ENCODE measurements at places on chromosomes 7 and 10.

- no peak overlapping the region for H3K27ac ChIP-seq
- no peak for DNase-seq
- H3K27me3 ChIP-seq = no peaks in the 10 kb centered on the region
- H3K4me3 ChIP-seq = no peak overlapping the region
Measured at GRCh38 chr10:7260412-7260900, 150.4 kb downstream of the SFMBT2 start.

GRCh38 chr10:86058964-86059363 lies 307.6 kb downstream of the GRID1 start:
- no peak overlapping the region for H3K4me3 ChIP-seq
- DNase-seq = no peak
- H3K27ac ChIP-seq = no peak overlapping the region
- H3K4me1 ChIP-seq = no peaks in the 10 kb centered on the region
- H3K36me3 ChIP-seq = no peaks in the 10 kb centered on the region
- no peaks in the 10 kb centered on the region for H3K27me3 ChIP-seq

GRCh38 chr7:128986609-128987008 lies 48.9 kb downstream of the IRF5 start:
- H3K36me3 ChIP-seq = peaks cover 84% of the 10 kb centered on the region
- no peak overlapping the region for H3K27ac ChIP-seq

GRCh38 chr7:142412551-142413193 lies 154.8 kb upstream of the PRSS58 start:
- peak; percentile 47 for DNase-seq
- no peaks in the 10 kb centered on the region for H3K36me3 ChIP-seq
- H3K27me3 ChIP-seq = no peaks in the 10 kb centered on the region
- peaks cover 5% of the 10 kb centered on the region for H3K4me1 ChIP-seq
- no peak overlapping the region for H3K27ac ChIP-seq
- no peak overlapping the region for H3K4me3 ChIP-seq

DNA sequence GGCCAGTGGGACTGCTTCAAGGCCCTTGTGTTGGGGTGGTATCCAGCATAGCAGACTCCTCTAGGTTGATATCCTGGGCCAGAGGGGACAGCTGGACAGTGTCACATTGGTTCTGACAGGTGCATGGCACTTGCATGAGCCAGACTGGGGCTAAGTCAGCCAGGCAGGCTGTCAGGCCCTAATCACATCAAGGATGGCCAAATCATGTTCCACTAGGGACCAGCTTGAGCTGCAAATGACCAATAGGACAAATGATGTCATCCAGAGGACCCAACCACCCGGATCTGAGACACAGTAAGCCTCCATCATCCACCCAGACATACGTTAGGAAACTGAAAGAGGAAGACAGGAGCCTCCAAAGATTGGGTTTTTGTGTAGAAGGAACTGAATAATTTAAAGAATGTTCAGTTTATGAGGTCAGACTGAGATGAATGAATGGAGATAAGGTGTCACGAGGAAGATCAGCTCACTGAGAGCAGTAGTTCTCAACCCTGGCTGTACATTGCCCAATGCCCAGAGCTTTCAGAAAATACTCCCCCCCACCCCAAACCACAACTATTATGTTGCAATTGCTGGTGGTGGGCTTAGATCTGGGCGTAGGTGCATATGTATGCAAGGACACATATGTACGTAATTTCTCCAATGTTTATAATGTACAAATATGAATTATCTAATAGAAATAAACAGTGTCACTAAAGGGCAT lies 75.2 kb upstream of the INHBA start:
- no peaks in the 10 kb centered on the region for H3K4me1 ChIP-seq
- DNase-seq = peak; percentile 14
- no peaks in the 10 kb centered on the region for H3K36me3 ChIP-seq
- peaks cover 5% of the 10 kb centered on the region for H3K27me3 ChIP-seq
- H3K27ac ChIP-seq = no peak overlapping the region

DNA sequence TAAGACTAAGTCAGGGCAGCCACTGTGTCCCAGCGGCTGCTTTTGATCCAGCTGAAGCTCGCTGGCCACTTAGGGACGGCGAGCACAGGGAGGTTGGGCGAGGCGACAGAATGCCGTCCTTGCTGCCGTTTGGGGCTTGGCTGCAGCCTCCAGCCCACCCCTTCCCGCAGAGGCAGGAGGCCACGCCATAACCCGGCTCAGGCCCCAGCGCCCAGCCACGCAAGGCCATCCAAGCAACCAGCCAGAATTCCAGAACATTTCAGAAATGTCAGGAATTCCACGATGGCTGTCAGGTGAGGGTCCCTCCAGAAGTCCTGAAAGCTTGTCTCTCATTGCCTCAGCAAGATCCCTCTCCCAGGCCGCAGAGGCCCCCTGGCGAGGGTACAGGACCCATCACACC lies 479.1 kb upstream of the FOXK1 start:
- no peaks in the 10 kb centered on the region for H3K27me3 ChIP-seq
- no peaks in the 10 kb centered on the region for H3K4me1 ChIP-seq
- H3K36me3 ChIP-seq = no peaks in the 10 kb centered on the region
- H3K4me3 ChIP-seq = no peak overlapping the region
- DNase-seq = no peak
- H3K27ac ChIP-seq = no peak overlapping the region

- H3K4me3 ChIP-seq = no peak overlapping the region
- DNase-seq = no peak
- H3K36me3 ChIP-seq = no peaks in the 10 kb centered on the region
- peaks cover 31% of the 10 kb centered on the region for H3K4me1 ChIP-seq
- no peak overlapping the region for H3K27ac ChIP-seq
- no peaks in the 10 kb centered on the region for H3K27me3 ChIP-seq
Measured at GRCh38 chr7:17302575-17303142, 4.2 kb downstream of the AHR start.

- H3K36me3 ChIP-seq = no peaks in the 10 kb centered on the region
- H3K27ac ChIP-seq = no peak overlapping the region
- no peaks in the 10 kb centered on the region for H3K4me1 ChIP-seq
- H3K27me3 ChIP-seq = peaks cover 1% of the 10 kb centered on the region
- no peak overlapping the region for H3K4me3 ChIP-seq
Measured at GRCh38 chr7:29102558-29103151, 43.7 kb downstream of the CPVL start.

DNA sequence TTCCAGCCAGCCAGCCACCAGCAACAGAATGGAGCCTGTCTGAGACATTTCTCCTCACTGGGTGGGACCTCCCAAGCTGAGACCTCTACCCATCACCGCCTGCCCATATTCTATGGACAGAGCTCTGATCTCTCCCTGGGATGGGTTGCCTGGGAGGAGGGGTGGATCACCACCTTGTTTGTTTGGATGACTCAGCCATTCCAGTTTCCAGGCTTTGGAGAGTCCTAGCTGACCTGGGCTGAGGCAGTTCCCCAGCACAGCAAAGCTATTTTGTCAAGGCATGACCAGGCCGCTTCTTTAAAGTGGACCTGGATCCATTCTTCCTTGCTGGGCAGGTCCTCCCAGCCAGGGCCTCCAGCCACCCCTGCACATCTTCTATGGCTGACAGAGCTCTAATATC lies 982.3 kb downstream of the DNAJB9 start:
- no peak overlapping the region for H3K4me3 ChIP-seq
- H3K27me3 ChIP-seq = peaks cover 3% of the 10 kb centered on the region
- no peaks in the 10 kb centered on the region for H3K36me3 ChIP-seq
- H3K27ac ChIP-seq = no peak overlapping the region
- DNase-seq = no peak
- no peaks in the 10 kb centered on the region for H3K4me1 ChIP-seq

DNA sequence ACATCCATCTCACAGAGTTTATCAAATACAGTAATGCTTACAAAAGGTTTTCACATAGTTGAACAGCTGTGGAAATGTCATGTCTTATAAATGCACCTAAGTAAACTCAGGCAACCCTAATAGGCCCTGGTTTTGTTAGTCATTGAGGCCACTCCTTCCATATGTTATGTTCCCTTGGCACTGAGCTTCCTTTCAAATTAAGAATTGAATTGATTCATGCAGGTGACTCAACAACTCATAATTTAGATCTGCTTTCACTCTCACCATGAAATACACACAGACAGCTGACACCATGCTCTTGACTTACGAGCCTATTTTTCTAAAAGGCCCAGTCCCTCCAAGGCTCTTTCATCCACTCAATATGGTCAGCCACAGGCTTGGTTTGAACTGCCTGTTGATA lies 476.9 kb downstream of the KCNMA1 start:
- H3K4me1 ChIP-seq = no peaks in the 10 kb centered on the region
- H3K4me3 ChIP-seq = no peak overlapping the region
- H3K27me3 ChIP-seq = peaks cover 3% of the 10 kb centered on the region
- H3K36me3 ChIP-seq = no peaks in the 10 kb centered on the region

- H3K27me3 ChIP-seq = no peaks in the 10 kb centered on the region
- no peaks in the 10 kb centered on the region for H3K4me1 ChIP-seq
- no peak overlapping the region for H3K27ac ChIP-seq
- H3K4me3 ChIP-seq = no peak overlapping the region
- no peak for DNase-seq
Measured at GRCh38 chr10:59098831-59099452, 77.5 kb upstream of the PHYHIPL start.

GRCh38 chr7:54946271-54946670 lies 72.5 kb upstream of the EGFR start:
- no peaks in the 10 kb centered on the region for H3K4me1 ChIP-seq
- no peak for DNase-seq
- H3K4me3 ChIP-seq = no peak overlapping the region

DNA sequence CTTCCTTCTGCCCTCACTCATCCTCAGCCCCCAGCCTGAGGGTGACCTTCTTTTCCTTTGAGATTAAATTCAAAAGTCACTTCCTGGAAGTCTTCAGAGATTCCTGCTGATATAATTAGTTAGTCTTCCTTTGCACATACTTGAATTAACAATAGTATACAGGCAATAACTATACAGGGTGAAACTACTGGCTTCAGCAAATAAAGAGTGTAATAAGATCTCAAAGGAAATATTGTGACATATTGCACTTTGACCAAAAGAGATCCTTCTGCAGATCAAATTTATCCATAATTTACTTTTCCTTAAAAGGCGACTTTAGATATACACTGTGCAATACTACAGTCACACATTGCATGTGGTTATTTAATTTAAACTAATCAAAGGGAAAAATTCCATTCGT lies 123.8 kb downstream of the SEMA3A start:
- H3K4me1 ChIP-seq = no peaks in the 10 kb centered on the region
- no peaks in the 10 kb centered on the region for H3K36me3 ChIP-seq
- no peak overlapping the region for H3K4me3 ChIP-seq
- no peak overlapping the region for H3K27ac ChIP-seq
- DNase-seq = no peak
- H3K27me3 ChIP-seq = no peaks in the 10 kb centered on the region

GRCh38 chr7:142870566-142871259 lies 14.8 kb downstream of the TRPV6 start:
- H3K4me1 ChIP-seq = peaks cover 6% of the 10 kb centered on the region
- DNase-seq = no peak
- H3K27ac ChIP-seq = no peak overlapping the region

DNA sequence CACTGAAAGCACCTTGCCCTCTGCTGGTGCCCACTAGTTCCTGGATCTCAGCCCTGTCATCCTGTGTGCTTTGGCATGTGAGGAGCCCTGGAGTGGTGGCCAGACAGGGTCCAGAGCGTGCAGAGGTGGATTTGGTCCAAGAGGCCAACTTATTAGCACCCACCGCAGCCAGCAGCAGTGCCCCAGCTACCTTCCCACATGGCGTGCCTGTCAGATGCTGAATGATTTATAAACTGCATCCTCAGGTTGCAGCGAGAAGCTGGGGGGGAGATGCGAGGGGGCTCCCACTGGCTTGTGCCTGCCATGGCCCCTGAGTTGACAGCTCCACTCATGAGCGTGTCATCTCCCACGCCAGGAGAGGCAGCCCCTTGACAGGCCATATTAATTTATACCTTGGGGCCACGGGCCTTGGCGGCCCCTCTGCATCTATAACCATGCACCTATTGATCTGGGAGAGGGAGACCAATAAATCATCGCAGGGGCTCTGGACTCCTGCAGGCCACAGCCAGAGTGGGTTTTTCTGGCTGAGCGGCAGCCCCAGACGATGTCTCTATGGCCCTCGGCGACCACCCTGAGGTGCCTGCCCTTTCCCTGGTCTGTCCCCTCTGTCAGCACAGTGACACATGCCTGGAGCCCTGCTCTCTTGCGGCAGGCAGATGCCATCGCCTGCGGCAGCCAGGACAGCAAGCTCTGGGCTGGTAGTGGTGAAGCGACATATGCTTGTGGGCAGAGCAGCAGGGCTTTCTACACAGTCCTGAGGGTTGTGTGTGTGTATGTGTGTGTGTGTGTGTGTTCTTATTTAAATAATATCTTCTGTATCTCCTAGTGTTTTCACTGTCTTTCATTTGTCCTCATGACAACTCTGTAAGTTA lies 120.8 kb downstream of the CDH23 start:
- no peak overlapping the region for H3K4me3 ChIP-seq
- peaks cover 16% of the 10 kb centered on the region for H3K27me3 ChIP-seq
- no peak overlapping the region for H3K27ac ChIP-seq
- no peaks in the 10 kb centered on the region for H3K4me1 ChIP-seq
- no peak for DNase-seq
- no peaks in the 10 kb centered on the region for H3K36me3 ChIP-seq

- DNase-seq = no peak
- H3K4me1 ChIP-seq = no peaks in the 10 kb centered on the region
Measured at GRCh38 chr10:49349390-49349789, 46.5 kb downstream of the DRGX start.

DNA sequence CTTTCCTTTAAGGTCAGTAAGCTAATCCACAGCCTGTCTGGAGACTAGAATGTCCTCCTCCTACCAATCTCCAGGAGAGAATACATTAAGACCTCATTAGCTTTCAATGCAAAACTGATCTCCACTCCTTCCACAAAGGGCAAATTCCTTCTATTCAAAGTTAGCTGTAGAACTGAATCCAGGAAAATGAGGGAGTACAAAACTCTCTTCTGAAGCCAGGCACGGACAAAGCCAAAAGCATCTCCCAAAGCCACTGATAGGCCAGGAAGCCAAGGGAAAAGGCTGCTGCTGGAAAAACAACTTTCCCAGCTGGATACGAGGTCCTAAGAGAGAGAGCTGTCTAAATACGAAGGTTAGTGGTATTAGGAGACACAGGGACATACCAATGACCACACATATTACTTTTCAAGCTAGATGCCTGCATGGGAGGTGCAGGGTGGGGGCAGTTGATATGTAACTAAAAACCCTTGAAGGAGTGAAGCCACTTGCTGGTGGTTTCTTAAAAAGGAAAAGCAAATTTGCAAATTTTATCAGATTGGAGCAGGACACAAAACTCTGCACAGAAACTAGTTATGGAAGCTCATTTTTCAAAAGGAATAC lies 43.6 kb downstream of the MKX start:
- DNase-seq = no peak
- no peaks in the 10 kb centered on the region for H3K27me3 ChIP-seq
- no peak overlapping the region for H3K27ac ChIP-seq
- H3K36me3 ChIP-seq = no peaks in the 10 kb centered on the region
- H3K4me3 ChIP-seq = no peak overlapping the region

- H3K4me3 ChIP-seq = no peak overlapping the region
- no peak for DNase-seq
- no peaks in the 10 kb centered on the region for H3K4me1 ChIP-seq
- no peak overlapping the region for H3K27ac ChIP-seq
- no peaks in the 10 kb centered on the region for H3K27me3 ChIP-seq
- H3K36me3 ChIP-seq = no peaks in the 10 kb centered on the region
Measured at GRCh38 chr10:78148961-78149612, 115.4 kb downstream of the RPS24 start.

- H3K27me3 ChIP-seq = no peaks in the 10 kb centered on the region
- peaks cover 4% of the 10 kb centered on the region for H3K4me1 ChIP-seq
- no peak overlapping the region for H3K27ac ChIP-seq
Measured at GRCh38 chr10:3625959-3626751, 158.9 kb downstream of the KLF6 start.

- no peak for DNase-seq
- no peaks in the 10 kb centered on the region for H3K27me3 ChIP-seq
- no peak overlapping the region for H3K4me3 ChIP-seq
- no peak overlapping the region for H3K27ac ChIP-seq
- H3K4me1 ChIP-seq = no peaks in the 10 kb centered on the region
Measured at GRCh38 chr7:67754651-67755050, 758.0 kb downstream of the TYW1 start.
